ENCODE measurements at places on chromosomes 4 and X. TPM values are rescaled to one million over a fixed set of nuclear protein-coding genes. Genes with fewer than 3 reads are reported as not detected.
A peak's percentile ranks its signal among the peaks of the same experiment; 100 is the strongest.

DNA sequence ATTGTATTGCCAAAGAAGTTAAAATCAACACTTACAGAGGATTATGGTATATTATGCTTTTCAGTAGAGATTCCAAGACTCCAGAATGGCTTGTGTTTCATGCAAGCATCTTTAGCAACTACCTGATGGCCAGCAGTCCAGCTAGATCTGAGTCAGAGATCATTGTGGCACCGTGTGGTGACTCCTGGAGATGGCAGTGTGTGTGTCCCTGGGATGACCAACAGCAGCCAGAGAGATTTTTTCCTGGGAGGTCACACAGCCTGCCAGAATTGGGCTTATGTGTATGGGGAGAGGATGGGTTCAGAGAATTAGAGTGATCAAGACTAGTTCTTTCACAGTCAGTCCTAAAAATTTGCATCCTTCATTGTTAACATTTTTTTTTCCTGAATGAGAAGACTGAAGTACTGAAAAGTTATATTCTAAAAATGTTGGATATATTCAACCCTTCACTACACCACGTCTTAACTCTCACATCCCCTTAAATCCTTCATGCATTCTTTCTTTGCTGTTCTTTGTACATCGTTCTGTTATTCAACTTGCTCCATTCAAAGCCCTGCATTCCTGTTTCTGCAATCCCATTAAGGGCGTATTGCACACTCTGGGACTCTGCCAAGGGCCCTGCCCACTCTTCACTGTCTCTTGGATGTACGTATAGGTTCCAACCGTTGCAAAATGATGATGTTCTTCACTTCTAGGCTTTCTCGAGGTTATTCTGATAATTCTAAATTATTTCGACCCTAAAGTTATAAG lies 12.4 kb downstream of the TENM3 start:
- DNase-seq: no peak

GRCh38 chr4:40003986-40004385 lies 26.3 kb upstream of the PDS5A start:
- peak; percentile 4 for DNase-seq

GRCh38 chr4:109690690-109691410 lies 12.4 kb downstream of the CASP6 start:
- DNase-seq: no peak

- DNase-seq: no peak
Measured at GRCh38 chrX:103405009-103405333, 28.6 kb downstream of the BEX3 start.

DNA sequence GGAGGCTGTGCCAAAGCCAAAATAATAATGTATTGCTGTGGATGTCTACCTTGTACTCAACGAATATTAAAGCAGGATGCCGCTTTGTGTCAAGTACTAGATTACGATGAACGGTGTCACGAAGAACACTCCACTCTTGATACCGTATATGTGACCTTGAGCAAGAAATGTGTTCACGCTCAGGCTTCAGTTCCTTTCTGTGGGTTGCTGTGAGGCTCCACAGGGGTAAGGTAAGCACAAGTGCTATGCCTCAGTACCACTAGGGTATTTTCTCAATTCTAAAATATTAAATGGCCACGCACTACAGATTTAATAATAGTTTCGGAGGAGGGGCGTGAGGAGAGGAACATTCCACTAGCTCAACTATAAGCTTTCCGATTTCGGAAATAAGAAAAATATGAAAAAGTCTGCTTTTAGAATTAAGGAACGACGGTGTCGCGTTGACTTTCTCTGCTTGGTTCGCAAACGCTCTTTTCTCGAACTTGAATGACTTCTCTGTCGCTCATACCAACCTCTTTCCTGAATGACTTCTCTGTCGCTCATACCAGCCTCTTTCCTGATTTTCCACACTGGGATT lies 607 bp upstream of the SCOC start:
- DNase-seq: no peak

DNA sequence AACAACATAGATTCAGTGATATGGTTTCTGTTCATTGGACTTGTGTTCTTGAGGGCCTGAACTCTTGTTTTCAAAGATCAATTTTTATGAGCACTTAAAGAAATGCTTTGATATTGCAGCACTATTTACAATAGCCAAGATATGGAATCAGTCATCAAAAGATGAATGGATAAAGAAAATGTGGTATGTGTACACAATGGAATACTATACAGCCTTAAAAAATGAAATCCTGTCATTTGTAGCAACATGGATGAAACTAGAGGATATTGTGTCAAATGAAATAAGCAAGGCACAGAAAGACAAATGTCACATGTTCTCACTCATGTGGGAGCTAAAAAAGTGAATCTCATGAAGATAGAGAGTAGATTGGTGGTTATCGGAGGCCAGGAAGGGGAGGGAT lies 21.9 kb downstream of the RNF128 start:
- DNase-seq: no peak

GRCh38 chr4:154332681-154333421 lies 158.7 kb downstream of the DCHS2 start:
- peak; percentile 28 for DNase-seq

The ATP1B4 gene
- not detected for polyA plus RNA-seq

The STATH gene
- polyA plus RNA-seq: not detected

DNA sequence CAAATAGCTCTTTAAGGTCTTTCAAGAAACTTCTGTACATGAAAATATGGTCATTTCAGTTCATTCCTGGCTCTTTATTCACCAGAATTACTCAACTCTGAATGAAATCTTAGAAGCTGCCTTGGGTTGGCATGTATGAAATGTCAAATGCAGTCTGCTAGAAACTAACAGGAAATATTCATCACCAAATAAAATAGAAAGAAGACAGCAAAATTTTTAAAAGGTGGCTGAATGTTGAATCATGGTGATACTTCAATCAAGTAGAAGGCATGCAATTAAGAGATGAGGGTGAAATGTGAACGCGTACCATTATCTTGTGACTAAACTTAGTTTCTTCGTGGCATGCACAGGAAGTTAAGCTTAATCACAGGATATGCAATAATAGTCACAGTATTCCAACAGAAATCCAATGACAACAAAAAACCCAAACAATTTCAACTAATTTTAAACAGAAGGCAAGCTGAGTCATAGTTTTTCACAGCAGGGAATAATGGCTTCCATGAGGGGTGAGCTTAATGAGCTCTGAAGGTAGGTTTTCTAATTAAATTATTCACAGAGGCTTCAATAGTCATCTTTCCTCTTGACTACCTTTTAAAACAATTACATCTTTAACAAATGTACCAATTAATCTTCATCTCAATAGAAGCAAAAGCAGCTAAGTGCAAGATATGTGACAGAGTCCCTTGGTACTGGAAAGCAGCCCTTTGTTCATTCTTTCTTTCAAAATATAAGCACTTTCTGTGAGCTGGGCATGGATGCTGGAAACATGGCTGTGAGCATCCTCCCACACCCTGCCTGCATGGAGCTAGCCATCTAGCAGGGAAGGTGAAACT lies 44.5 kb downstream of the SCFD2 start:
- DNase-seq: no peak

- no peak for DNase-seq
Measured at GRCh38 chrX:84724576-84724975, 222.3 kb upstream of the HDX start.

The MXRA5 gene
- 1.0 TPM for polyA plus RNA-seq

DNA sequence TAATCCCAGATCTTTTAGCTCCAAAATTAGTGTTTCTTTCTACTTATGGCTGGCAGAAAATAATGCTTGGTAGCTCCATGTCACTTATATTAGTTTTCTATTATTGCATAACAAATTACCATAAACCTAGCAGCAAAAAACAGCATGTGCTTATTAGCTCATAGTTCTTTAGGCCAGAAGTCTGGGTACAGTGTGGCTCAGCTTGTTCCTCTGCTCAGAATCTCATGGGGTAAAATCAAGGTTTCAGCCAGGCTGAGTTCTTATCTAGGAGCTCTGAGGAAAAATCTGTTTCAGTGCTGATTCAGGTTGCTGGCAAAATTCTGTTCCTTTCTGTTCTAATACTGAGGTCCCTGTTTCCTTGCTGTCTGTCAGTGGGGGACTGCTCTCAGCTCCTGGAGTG lies 101.1 kb downstream of the CT47B1 start:
- no peak for DNase-seq

The SH3BGRL gene
- 205 TPM for polyA plus RNA-seq

DNA sequence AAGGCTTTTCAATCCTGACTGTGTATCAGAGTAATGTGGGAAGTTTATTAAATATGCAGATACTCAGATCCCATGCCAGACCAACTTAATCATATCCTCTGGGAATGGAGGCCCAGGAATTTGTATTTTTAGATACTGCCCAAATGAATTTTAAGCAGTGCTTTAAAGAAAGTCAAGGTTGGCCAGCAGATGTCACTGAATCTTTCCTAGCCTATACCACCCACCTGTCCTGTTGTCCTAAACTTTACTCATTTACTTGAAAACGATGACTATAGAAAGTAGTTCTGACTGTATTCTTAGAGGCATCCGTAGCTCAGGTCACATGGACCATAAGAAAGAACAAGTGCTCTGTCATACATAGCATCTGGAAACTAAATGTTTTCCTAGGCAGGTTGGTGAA lies 79.9 kb downstream of the AMOT start:
- DNase-seq: no peak

GRCh38 chr4:86788826-86789225 lies 60.4 kb downstream of the SLC10A6 start:
- no peak for DNase-seq

All from left lung (tissue), 14 donors.